CD4-positive, alpha-beta T cell treated with Interleukin-21 for 1 hour (primary cell): ENCODE measurements at places on chromosomes 2 and 18.
A peak's percentile ranks its signal among the peaks of the same experiment; 100 is the strongest.

- DNase-seq, result peak; percentile 18
Observed at GRCh38 chr2:71067567-71068217, 756 bp upstream of the NAGK start.

DNA sequence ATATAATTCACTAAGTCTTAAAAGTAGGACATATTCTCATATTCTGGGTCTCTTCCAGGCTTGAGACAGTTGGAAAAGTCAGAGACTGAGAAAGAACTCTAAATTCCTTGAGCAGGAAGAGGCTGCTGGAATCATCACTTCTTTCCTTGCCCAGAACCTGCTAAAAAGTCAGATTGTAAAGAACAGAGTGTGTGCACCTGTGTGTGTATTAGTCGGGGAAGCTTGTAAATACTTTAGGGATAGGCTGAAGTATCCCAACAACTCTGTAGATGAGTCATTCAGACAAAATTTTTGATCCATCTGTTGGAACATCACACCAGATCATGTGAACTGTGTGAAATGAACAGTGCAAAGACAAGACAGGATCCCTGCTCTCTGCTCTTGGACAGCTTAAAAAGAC, 16.1 kb downstream of the GAREM1 start:
- no peak for DNase-seq

GRCh38 chr2:96913117-96913397, 43.2 kb upstream of the SEMA4C start:
- no peak for DNase-seq

- no peak for DNase-seq
Observed at GRCh38 chr2:1219901-1220573, 193.2 kb upstream of the TPO start.

DNA sequence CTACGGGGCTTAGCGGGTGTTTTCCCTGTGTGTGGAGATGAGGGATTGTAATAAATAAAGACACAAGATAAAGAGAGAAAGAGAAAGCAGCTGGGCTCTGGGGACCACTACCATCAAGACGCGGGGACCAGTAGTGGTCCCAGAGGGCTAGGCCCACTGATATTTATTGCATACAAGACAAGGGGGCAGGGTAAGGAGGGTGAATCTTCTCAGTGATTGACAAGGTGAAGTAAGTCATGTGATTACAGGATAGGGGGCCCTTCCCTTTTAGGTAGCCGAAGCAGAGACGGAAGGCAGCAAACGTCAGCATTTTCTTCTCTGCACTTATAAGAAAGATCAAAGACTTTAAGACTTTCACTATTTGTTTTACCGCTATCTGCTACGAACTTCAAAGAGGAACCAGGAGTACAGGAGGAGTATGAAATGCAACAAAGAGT, 4.5 kb upstream of the GAL3ST2 start:
- DNase-seq, result peak; percentile 64

DNA sequence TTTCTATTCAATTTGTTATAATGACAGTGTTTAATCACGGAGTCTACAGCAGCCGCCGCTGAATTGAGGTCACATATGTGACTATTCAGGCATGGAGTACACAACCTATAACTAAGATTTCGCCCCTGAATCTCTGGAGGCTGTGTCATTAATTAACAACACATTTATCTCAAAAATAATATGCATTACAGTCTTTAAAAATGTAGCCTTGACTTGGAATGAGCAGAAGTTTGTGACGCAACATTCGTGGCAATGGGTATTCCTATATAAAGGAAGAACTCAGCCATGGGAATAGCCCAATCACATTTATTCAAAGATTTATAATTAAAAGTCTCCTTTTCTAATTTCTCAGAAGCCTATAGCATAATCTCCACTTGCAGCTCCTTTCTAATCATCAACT, 60.6 kb upstream of the LYPD1 start:
- no peak for DNase-seq

DNA sequence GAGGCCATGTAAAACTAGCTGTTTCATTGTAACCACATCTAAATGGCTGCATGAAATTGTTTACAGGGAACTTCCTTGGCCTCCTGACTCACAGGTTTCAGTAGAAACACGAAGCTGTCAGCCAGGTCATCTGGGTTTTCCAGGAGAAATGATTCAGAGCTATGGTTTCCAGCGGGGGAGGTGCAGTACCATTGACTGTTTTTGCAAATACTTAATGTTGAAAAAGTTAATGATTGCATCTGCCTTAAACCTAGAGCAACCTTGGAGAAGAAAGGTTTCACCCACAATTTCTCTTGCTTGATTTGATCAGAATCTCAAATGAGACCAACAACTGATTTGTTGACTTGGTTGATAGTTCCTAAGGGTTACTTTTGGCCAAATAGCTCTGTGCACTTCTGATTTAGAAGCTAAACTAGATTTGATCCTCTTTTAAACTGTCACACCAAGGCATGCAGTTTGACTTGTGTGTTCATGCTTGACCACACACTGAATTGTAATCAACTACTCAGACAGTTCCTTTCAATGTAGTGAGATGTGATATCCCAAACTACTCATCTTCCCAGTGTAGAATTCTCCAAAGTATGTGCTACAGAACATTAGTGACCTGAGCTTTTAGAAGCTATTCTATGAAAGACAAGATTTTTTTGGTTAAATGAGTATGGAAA, 193.5 kb upstream of the CHST9 start:
- no peak for DNase-seq

- DNase-seq, result no peak
Observed at GRCh38 chr2:47023332-47023731, 107.7 kb upstream of the MCFD2 start.

DNA sequence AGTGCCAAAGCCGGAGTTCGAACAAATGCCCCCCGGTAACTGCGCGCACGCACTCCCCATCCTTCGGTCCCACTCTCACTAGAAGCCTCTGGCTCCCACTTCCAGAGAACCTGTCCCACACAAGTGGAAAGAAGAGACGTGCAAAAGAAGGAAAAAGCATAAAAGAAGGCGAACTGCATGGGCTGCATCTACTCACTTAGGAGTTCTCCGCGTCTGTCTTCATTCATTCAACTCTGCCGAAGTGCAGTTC, 312 bp downstream of the NR4A2 start:
- DNase-seq, result no peak

- peak; percentile 37 for DNase-seq
Observed at GRCh38 chr18:3481696-3482210, 31.8 kb downstream of the TGIF1 start.

DNA sequence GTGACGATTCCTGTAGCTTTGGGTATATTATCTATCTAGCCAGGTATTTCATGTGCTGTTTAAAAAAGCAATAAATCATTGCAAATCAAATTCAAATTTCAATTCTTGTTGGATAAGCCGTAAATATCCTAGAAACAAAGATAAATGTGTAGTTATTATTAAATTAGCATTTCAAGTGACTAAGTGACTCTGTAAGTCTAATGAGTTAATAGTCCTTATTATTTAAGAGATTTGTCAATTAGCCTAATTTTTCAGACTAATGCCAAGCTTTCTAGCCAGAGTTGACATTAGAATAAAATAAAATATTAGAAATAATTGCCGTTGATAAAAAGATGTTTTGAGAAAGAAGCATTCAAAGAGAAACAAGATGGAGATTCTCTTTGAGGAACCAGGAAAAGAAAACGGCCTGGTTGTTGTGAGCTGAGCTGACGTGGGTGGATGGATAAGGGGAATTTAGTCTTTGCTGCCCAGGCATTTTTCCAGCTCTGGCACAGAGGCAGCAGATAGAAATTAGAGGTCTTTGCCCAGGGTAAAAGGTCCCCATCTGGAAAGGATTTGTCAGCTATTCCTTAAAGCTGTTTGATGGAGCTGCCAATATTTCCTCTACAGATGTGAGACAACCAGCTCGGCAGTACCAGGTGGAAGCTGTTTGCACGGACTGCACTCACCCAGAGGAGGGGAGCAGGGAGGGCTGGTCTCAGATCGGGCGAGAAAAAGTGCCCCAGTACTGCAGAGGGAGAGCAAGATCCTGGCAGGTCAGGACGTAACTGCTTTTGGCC, 117.3 kb upstream of the SEC11C start:
- DNase-seq, result no peak

- no peak for DNase-seq
Observed at GRCh38 chr2:237501892-237502513, 15.0 kb downstream of the MLPH start.

GRCh38 chr2:218546012-218546411, 22.1 kb downstream of the USP37 start:
- DNase-seq, result no peak

DNA sequence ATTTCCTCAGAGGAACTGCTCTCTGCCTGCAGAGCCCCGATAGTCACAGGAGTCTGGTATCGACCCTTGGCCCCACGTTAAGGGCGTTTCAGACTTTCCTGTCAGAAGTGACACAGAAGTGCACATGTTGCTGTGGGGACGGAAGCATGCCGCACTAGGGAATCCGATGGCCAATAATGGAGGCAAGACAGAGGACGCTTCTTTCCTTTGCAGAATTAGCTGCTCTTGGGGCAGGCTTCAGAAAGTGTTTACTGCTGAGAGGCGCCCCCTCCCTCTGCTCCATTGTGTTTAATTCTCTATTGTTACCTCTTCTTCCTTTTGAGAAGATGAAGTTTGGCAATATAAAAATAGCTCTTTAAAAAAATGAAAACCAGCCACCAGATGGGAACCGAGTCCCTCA, 118.6 kb upstream of the EML6 start:
- no peak for DNase-seq

DNA sequence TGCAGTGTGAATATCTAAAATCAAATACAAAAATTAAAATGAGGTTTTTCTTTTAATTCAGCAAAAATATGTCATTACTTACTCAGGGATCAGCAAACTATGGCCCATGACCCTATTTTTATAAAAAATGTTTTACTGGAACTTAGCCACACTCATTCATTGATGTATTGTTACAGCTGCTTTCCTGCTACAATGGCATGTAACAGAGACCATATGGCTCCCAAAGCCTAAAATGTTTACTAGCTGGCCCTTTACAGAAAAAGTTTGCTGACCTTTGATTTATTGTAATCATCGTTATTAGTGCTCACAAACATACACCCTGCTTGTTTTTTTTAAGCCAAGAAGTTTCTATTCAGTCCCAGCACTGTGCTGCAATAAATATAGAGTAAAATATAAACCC, 120.3 kb downstream of the PLA2R1 start:
- no peak for DNase-seq

GRCh38 chr2:15504882-15505663, 56.1 kb downstream of the NBAS start:
- no peak for DNase-seq

- DNase-seq, result no peak
Observed at GRCh38 chr2:12031866-12032265, 285.4 kb downstream of the LPIN1 start.

DNA sequence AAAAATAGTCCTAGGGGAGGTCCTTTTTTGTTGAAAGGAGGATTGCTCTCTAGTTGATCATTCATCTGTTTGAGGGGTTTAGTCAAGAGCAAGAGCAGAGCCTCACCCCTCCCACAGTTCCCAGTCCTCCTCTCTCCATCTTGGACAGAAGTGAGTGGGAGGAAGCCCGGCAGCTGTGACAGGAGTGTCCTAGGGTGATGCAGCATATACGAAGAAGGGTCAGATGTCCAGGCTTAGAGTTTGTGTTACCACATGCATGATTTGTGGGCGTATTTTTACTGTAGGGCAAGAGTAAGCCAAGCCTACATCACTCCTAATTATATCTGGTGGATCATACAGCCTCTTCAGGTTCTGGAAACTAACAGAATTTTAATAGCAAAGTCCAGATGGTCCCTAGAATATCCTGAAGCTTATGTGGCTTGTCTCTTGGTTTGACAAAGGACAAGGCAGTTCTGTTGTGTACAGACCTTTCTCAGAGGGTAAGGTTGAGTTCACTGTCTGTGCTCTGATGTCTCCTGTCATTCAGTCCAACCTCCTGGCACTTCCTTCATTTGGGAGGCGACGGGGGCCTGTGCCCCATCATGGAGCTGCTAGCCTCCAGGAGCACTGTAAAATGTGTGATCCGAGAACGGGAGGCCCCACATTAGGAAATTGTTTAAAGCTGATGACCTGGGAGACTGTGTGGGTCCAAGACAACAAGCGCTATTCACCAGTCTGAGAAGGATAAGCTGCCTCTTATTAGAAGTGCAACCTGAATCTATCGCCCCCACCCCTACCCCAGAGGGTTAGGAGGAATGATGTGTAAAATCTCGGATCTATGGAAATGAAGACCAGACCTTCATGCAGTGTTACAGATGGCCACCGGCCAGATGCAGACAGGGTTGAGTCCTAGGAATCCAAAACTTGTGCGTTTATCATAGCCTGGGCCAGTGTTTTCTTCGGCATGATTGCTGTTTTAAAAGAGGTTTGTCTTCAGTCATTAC, 6.9 kb downstream of the CEP68 start:
- no peak for DNase-seq

- no peak for DNase-seq
Observed at GRCh38 chr2:49237867-49238603, 83.7 kb upstream of the FSHR start.

GRCh38 chr2:18413676-18414396, 146.6 kb downstream of the RDH14 start:
- no peak for DNase-seq

GRCh38 chr2:186309901-186310300, 176.2 kb upstream of the ZC3H15 start:
- no peak for DNase-seq

- peak; percentile 29 for DNase-seq
Observed at GRCh38 chr18:59921384-59921891, 21.6 kb downstream of the PMAIP1 start.

DNA sequence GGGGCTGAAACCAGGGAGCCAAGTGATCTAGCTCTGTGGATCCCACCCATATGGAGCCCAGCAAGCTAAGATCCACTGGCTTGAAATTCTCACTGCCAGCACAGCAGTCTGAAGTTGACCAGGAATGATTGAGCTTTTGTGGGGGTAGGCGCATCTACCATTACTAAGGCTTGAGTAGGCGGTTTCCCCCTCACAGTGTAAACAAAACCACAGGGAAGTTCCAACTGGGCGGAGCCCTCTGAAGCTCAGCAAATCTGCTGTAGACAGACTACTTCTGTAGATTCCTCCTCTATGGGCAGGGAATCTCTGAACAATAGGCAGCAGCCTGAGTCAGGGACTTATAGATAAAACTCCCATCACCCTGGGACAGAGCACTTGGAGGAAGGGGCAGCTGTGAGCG, 96.7 kb downstream of the CCDC148 start:
- DNase-seq, result no peak

DNA sequence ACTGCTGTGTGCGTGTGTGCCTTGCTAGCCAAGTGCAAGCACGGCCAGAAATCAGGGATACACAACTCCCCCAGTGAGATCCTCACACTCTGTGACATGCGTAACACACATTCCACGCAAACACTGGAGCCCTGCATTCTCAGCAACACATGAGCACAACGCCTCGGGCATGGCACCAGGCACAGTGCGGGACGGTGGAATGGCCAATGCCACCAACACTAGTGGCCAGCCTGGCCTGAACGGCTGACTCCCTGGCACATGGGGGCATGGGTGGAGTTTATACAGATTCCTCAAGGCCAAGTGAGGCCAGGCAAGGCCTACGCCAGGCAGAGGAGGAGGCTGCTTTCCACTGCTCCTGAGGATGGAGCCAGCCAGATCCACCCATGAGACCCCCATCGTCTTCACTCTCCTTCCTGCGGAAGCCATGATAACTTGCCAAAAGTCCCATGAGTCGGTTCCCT, 56.2 kb downstream of the ANKMY1 start:
- DNase-seq, result no peak

- no peak for DNase-seq
Observed at GRCh38 chr2:95268211-95269035, 5.8 kb upstream of the PROM2 start.
